Lower leg skin (tissue), 4 donors: ENCODE measurements at places on chromosomes 1 and 21. TPM values are rescaled to one million over a fixed set of nuclear protein-coding genes. Genes with fewer than 3 reads are reported as not detected.

Gene CYP4A22
- not detected for total RNA-seq

GRCh38 chr1:23923592-23924499, 10.7 kb upstream of the CNR2 start:
- no peak for DNase-seq

- no peak for DNase-seq
These were observed 1.2 kb upstream of the ZBTB40 start for GRCh38 chr1:22450351-22451021.

GRCh38 chr1:45879885-45880598, 76.6 kb downstream of the MAST2 start:
- no peak for DNase-seq

Gene NUP210L
- 0.23 TPM for total RNA-seq

Gene S100A8
- 1.3 TPM for total RNA-seq

Gene AVPR1B
- total RNA-seq = not detected

DNA sequence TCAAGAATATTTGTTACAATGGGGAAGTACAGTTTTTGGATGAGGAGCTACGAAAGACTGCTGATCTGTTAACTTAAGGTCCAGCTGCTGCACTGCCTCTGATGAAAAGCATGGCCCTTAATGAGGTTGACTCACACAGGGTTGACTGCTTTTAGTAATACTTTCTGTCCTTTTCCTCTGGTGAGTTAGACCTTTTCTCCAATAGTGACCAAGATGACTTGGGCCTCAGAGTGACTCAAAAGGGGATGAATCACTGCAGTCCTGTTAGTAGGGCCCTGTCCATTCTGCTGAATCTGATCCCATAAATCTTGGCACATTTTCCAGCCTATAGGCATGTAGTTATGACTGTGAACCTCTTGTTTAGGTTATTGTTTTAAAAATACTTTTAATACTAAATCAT, 2.7 kb downstream of the DISP1 start:
- DNase-seq = no peak
